ENCODE measurements at places on chromosomes 6 and 20. TPM values are rescaled to one million over a fixed set of nuclear protein-coding genes. Genes with fewer than 3 reads are reported as not detected.

TBP gene
- 28.2 TPM for total RNA-seq

RGS17 gene
- total RNA-seq: not detected

ADAM33 gene
- total RNA-seq: not detected

OPRM1 gene
- total RNA-seq: not detected

GSTA3 gene
- not detected for total RNA-seq

RTN4IP1 gene
- 8.0 TPM for total RNA-seq

TP53RK gene
- total RNA-seq: 17.3 TPM

COX4I2 gene
- not detected for total RNA-seq

TRIM10 gene
- total RNA-seq: not detected

CCN5 gene
- total RNA-seq: not detected

KCNQ2 gene
- total RNA-seq: 0.19 TPM

SLC44A4 gene
- not detected for total RNA-seq

NRSN1 gene
- total RNA-seq: not detected

RNF39 gene
- not detected for total RNA-seq

RALGAPB gene
- total RNA-seq: 39.7 TPM

TNNC2 gene
- not detected for total RNA-seq

RHAG gene
- total RNA-seq: not detected

CLPSL1 gene
- not detected for total RNA-seq

Data from activated naive CD8-positive, alpha-beta T cell treated with anti-CD3 and anti-CD28 coated beads, Interleukin-2, amount 10 ng/mL, durations not matched to agents 7 days and 5 days (primary cell).